ENCODE measurements at places on chromosomes 6 and 20.

DNA sequence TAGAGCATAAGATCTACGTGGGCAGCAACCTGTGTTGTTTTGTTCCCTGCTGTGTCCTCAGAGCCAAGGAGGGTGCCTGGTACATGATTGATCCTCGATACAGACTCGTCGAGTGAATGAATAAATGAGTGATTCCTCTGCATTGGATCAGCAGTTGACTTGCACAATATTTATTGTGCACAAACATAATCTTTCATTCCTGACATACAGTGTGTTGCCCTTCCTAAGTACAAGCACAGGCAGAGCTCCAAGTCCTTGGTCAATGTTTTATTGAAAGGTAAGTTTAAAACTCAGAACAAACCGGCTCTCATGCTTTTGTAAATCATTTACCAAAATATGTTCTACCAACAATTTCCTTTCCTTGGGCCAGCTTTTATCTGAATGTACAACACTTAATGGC lies 57.4 kb downstream of the STMND1 start:
- H3K4me1 ChIP-seq, result no peaks in the 10 kb centered on the region
- H3K27me3 ChIP-seq, result no peaks in the 10 kb centered on the region
- no peak overlapping the region for H3K4me3 ChIP-seq
- DNase-seq, result no peak

GRCh38 chr20:45347936-45348778 lies at the start of gene SDC4:
SDC4 (minus strand) TSS chr20:45348424; CDS start chr20:45348384, 40 bp downstream.
- no peaks in the 10 kb centered on the region for H3K27me3 ChIP-seq
- peaks cover 25% of the 10 kb centered on the region for H3K4me1 ChIP-seq
- no peaks in the 10 kb centered on the region for H3K36me3 ChIP-seq

DNA sequence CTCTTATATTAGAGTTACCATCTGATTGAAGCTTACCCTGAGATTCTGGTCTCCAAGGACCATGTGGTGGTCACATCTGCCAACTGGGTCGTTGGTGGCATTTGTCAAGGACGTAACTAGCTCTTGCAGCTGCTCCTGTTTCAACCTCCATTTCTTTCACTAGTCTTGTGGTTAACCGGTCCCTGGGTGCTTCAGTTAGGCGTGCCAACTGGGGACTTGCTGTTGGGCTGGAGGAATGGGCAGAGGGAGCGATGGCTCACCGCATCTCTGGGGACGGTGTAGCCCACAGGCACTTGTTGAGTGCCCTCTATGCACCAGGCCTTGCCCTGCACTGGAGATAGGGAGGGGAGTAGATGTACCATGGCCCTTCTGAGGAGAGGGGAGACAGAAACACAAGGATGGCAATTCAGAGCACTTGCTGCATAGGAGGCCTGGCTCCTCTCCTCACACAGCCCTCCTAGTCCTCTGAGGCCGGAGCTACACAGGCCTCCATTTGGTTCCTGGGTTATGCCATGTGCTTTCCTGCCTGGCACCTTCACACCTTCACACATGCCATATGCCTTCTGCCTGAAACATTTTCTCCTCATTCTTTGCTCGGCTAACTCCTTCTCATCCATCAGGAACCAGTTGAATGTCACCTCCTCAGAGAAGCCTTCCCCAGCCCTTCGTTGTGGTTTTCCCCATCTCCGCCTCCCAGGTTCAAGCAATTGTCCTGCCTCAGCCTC lies 20.0 kb upstream of the ASXL1 start:
- no peak for DNase-seq
- H3K4me3 ChIP-seq, result no peak overlapping the region
- no peak overlapping the region for H3K27ac ChIP-seq
- no peaks in the 10 kb centered on the region for H3K27me3 ChIP-seq
- H3K36me3 ChIP-seq, result peaks cover 25% of the 10 kb centered on the region

- no peak for DNase-seq
- no peaks in the 10 kb centered on the region for H3K27me3 ChIP-seq
- no peak overlapping the region for H3K27ac ChIP-seq
- H3K4me3 ChIP-seq, result no peak overlapping the region
Observed at GRCh38 chr20:11281240-11281639, 607.4 kb upstream of the JAG1 start.

- H3K4me1 ChIP-seq, result no peaks in the 10 kb centered on the region
- no peak overlapping the region for H3K27ac ChIP-seq
- H3K4me3 ChIP-seq, result no peak overlapping the region
Observed at GRCh38 chr20:20732641-20733040, 20.2 kb upstream of the RALGAPA2 start.

GRCh38 chr6:7048894-7049293 lies 58.9 kb upstream of the RREB1 start:
- H3K27ac ChIP-seq, result no peak overlapping the region
- no peaks in the 10 kb centered on the region for H3K36me3 ChIP-seq
- no peak overlapping the region for H3K4me3 ChIP-seq
- H3K4me1 ChIP-seq, result peaks cover 20% of the 10 kb centered on the region
- no peak for DNase-seq

DNA sequence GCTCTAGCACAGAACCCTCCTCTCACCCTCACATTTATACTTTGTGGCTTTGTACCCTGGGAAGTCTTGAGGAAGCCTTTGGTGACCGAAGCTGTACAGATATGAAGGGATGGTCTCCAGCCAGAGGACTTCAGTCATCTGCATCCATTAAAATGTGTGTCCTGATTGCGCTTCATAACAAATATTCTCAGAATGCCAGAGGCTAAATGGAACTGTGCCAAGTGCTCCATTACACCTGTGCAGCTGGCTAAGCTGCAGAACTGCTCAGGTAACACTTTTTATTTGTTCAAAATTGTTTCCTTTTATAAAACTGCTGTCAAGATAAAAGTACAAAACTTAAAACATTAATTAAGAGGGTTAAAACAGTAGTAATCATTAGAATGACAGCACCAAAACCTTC lies 22.3 kb downstream of the TPBG start:
- no peaks in the 10 kb centered on the region for H3K27me3 ChIP-seq
- DNase-seq, result no peak
- no peak overlapping the region for H3K4me3 ChIP-seq
- no peak overlapping the region for H3K27ac ChIP-seq
- no peaks in the 10 kb centered on the region for H3K36me3 ChIP-seq
- H3K4me1 ChIP-seq, result no peaks in the 10 kb centered on the region

GRCh38 chr6:154852687-154853086 lies 119.5 kb downstream of the SCAF8 start:
- H3K27ac ChIP-seq, result no peak overlapping the region
- no peaks in the 10 kb centered on the region for H3K4me1 ChIP-seq
- H3K4me3 ChIP-seq, result no peak overlapping the region
- no peak for DNase-seq

DNA sequence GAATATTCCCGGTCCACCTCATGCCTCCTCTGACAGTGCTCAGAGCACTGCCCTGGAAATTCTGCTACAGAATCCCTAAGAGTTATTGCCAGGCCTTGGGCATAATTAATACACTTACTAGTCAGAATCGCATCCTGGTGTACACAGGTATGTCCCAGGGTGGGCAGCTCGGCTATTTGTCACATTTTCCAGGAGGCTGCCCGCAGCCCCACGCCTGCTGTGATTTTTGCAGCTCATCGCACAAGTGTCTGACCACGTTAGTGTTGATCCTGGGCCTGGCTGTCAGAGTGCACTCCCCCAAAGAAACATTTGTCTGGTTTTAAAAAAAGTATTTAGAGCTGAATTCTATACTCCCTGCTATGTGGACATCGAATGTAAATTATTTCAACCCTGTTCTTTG lies 105.4 kb downstream of the CD83 start:
- DNase-seq, result no peak
- H3K36me3 ChIP-seq, result no peaks in the 10 kb centered on the region
- H3K4me1 ChIP-seq, result peaks cover 19% of the 10 kb centered on the region
- no peaks in the 10 kb centered on the region for H3K27me3 ChIP-seq

DNA sequence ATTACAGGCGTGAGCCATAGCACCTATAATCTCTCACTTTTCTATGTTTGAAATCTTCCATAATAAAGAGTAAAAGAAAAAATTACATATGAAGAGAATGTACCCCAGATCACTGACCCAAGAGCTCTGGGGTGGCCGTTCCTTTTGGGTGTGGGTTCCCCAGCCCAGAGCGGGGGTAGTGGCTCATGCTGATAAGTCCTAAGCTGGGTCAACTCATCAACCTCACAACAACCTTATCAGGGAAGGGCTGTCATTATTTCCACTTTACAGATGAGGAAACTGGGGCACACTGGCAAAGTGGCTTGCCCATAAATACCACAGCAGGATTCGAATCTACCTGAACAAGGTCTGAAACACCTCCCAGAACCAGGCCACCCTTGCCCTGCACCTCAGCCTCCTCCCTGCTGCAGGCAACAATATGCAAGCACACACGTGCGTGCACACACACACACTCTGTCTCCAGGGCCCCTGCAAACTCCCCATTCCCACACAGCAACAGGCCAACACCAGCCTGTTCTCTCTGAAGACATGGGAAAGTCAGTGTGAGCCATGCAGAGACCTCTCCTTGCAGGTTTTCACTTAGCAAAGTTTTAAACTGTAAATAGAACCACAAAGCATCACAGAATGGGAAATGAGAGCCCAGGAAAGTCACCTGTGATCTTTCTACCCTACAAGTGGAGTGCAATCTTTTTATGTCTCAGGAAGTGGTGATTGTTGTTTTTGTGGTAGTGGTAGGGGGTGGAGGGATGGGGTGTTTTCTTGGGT lies 27.7 kb downstream of the BFSP1 start:
- H3K4me1 ChIP-seq, result peaks cover 4% of the 10 kb centered on the region
- H3K27me3 ChIP-seq, result no peaks in the 10 kb centered on the region
